ENCODE measurements at places on chromosomes 3 and 15. TPM values are rescaled to one million over a fixed set of nuclear protein-coding genes. Genes with fewer than 3 reads are reported as not detected.

SV2B gene
- not detected for total RNA-seq

PDIA3 gene
- 442 TPM for total RNA-seq

ULK3 gene
- 12.8 TPM for total RNA-seq

ADAMTS9 gene
- total RNA-seq, result 9.7 TPM

FBXO40 gene
- not detected for total RNA-seq

FRMD5 gene
- total RNA-seq, result 0.81 TPM

SLC12A8 gene
- total RNA-seq, result 3.4 TPM

ENTPD3 gene
- total RNA-seq, result not detected

MRAS gene
- total RNA-seq, result 20.4 TPM

SYNPR gene
- not detected for total RNA-seq

CCR2 gene
- not detected for total RNA-seq

GASK1A gene
- under 0.01 TPM for total RNA-seq

XRN1 gene
- 12.8 TPM for total RNA-seq

PIGBOS1 gene
- total RNA-seq, result 15.0 TPM

GPR87 gene
- total RNA-seq, result not detected

CACNA1D gene
- not detected for total RNA-seq

GOLGA8S gene
- not detected for total RNA-seq

DYNLT2B gene
- 4.7 TPM for total RNA-seq

CLSTN2 gene
- 4.2 TPM for total RNA-seq

CMTM7 gene
- total RNA-seq, result 24.6 TPM

MUC13 gene
- not detected for total RNA-seq

AMT gene
- 1.1 TPM for total RNA-seq

ST3GAL6 gene
- 10.7 TPM for total RNA-seq

MESP2 gene
- total RNA-seq, result not detected

KNG1 gene
- total RNA-seq, result not detected

CLRN1 gene
- total RNA-seq, result not detected

TUSC2 gene
- total RNA-seq, result 23.3 TPM

CD200R1 gene
- total RNA-seq, result not detected

MNS1 gene
- total RNA-seq, result 0.72 TPM

RPS17 gene
- 2,703 TPM for total RNA-seq

C3orf20 gene
- not detected for total RNA-seq

CYP8B1 gene
- not detected for total RNA-seq

SEMA3B gene
- 3.4 TPM for total RNA-seq

MYO1E gene
- total RNA-seq, result 107 TPM

CACNA2D3 gene
- total RNA-seq, result 3.2 TPM

RASGRF1 gene
- total RNA-seq, result not detected

GP5 gene
- total RNA-seq, result under 0.01 TPM

IRAK2 gene
- total RNA-seq, result 2.7 TPM

BFSP2 gene
- total RNA-seq, result not detected

KLF15 gene
- total RNA-seq, result 8.5 TPM
